ENCODE measurements at places on chromosomes 2 and 18. TPM values are rescaled to one million over a fixed set of nuclear protein-coding genes. Genes with fewer than 3 reads are reported as not detected.

BUB1 gene
- total RNA-seq = 1.6 TPM

C1QL2 gene
- total RNA-seq = not detected

SLC30A3 gene
- 12.5 TPM for total RNA-seq

EFEMP1 gene
- total RNA-seq = 29.1 TPM

DNA sequence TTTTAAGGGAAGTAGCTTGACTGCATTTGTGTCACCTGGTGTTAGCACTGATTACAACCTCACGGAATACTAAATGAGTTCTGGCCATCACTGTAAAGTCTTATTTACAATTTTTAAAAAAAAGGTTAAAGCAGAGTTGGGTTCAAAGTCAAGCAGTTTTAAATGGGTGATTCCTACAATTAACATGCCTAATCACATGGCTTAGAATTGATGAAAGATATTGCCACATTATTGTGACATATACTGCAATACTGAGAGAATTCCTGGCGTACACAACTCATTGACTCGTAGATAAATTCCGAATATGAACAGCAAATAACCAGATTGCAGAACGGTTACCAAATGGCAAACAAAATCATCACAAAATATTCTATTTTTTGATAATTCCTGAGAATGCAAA lies 34.2 kb downstream of the ROCK2 start:
- DNase-seq = no peak

DNA sequence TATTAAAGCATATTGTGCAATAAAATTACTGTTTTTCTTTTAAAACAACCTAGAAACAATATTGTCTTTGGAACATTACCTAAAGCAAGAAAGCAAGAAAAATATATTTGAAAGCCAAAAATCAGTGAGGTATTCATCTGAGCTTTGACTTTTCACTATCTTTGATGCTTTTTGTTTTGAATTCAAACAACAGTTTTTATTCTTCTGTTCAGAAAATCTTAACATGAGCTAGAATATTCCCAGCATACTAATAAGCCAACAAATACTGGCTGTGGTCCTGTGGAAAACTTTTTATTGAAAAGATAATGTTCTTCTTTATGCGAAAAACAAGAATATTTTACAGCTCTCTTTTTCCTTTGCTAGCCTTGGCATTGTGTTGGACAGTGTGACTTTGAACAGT lies 19.8 kb downstream of the FAM171B start:
- no peak for DNase-seq

DNA sequence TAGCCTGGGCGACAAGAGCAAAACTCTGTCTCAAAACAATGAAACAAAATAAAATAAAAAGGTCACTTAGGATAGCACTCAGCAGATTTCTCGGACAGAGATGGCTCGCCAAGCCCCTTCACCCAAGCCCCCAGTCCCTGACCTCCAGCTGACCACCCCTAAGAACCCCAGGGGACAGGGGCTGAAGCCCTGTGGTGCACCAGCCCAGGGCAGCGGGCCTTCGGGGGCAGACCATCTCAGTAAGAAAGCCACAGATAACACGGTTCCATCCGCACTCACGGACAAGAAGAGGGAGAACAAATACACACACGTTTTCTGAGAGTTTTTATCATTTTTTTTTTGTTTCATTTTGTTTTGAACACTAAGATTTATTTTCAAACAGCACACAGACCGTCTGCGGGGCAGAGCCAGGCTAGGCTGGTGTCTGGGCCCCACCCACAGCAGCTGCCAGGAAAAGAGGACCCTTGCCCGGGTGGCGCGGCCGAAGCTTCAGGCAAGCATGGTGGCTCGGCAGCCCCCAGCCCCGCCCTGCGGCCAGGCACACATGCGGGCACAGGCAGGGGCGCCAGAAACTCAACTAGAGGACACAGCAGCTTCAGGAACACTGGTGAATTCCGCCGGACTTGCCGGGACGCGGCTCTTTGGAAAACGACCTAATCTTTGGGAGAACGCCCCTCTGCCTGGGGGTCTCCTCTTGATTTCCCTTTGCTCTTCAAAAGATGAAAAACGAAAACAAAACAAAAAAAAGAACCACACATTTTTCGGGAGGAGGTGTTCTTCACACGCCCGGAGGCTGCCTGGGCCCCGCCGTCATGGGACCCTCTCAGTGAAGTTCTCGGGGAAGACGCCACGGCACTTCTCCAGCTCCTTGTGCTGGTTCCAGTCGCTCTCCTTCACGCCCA lies 59.0 kb downstream of the BIN1 start:
- no peak for DNase-seq

DNA sequence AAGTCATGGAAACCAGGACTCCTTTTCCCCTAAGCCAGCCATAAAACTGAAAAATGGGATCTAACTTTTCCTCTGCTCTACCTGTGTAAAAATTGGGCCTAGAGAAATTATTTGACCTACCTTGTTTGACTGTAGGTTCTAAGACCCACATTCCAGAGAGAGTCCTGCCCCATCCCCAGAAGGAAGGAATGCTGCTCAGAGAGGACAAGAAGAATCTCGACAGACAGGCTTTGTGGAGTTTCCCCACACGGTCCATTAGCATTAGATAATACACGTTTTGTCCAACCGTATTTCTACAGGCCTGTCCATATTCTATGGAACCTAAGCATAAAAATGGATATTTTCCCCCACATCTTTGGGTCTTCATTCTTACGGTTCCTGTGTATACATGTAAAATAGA lies 403.3 kb downstream of the METTL4 start:
- DNase-seq = no peak
